ENCODE measurements at places on chromosomes 3 and 15.

DNA sequence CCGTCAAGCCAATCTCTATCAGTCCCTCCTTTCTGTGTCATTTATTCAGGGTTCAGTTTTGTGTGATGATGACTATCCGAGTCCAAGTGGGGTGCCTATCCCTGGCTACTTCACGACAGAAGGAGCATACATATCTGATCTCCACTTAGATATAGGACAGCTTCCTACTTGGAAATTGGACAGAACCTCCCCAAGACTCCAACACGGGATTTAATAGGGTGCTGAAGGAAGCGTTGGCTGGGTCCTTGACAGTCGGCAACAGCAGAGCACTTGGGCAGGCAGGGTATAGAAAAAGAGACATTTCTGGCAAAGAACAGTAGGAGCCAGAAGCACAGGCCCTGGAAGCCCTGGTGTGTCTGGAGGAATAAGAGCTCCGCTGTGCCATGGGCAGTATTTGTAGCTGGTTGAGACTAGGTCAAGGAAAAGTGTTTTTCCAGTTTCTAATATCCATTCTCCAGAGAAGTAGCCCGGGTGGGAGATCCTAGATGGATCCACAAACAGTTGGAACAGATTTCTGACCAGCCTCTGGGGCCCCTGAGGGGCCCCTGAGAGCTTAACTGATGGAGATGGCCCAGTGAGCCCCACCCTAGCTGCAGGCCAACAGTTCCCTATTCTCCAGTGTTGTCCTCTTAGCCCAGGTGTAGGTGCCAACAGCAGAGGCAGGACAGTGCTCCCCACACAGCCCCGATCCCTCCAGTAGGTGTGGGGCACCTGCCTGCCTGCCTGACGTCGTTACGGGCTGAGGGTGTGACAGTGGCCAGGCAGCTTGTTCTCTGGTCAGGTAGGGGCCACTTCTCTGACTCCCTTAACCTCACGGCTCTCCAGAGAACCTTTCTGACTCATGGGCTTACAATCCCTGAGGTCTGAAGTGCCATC is 130.8 kb downstream of the CHCHD6 start:
- DNase-seq = no peak

- DNase-seq = no peak
These were observed 1.3 kb downstream of the RPL14 start for GRCh38 chr3:40458473-40458872.

GRCh38 chr3:14990780-14991148 is 43.4 kb downstream of the NR2C2 start:
- no peak for DNase-seq

DNA sequence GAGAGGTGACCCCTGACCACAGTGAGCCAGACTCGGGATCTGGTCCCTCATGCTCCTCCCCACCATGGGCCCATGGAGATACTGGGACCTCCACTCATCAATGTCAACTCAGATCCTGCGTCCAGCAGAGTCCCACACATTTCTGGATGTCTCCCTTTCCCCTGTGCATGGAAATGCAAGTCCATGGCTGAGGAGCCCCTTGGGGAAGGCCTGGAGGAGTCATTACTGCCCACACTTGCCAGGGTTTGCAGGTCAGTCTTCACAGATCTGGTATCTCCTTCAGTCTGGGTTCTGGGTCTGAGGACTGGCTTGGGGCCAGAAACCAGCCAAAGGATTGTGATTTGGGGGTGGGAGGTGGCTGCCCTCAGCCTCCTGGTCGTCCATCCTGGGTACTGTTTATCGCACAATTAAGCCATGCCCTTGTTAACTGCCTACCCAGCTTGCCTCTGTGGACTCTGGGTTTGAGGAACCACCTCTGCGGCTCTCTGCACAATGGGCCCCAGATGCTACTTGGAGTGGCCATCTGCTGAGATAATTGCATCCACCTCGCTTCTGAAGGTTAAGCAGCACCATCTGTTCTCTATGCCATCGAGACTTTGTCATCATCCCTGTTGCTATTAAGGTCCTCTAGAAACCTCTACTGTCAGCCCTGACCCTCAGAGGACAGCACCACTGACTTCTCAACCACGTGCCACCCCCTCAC is 49.9 kb upstream of the KLF13 start:
- no peak for DNase-seq

- no peak for DNase-seq
These were observed 371.1 kb downstream of the CHL1 start for GRCh38 chr3:567488-568185.

GRCh38 chr3:136899622-136900158 is 37.7 kb downstream of the NCK1 start:
- DNase-seq = no peak

GRCh38 chr3:149605902-149606301 is 51.9 kb downstream of the WWTR1 start:
- peak; percentile 70 for DNase-seq

- peak; percentile 97 for DNase-seq
These were observed 17.6 kb downstream of the C15orf62 start for GRCh38 chr15:40787344-40787841.

DNA sequence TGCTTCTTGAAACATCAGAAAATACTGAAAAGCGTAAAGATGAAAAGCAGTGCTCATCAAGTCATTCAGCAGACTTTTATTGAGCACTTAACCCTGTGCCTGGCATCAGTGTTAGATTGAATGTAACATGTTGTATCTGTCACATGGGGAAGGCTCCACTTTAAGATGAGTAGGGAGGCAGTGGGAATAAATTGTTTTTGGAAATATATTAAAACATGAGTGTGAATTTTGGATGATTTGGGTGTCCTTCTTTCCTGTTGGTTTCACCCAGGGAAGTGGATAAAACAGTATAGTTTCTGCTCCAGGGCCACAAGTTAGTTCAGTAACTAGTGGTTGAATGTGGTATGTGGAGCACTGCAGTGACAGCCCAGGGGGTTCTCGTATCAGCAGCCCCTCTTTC is 301.4 kb upstream of the TPM1 start:
- no peak for DNase-seq

GRCh38 chr15:91468871-91469580 is 369.0 kb downstream of the SV2B start:
- DNase-seq = no peak

- no peak for DNase-seq
These were observed 86.4 kb upstream of the SLC4A7 start for GRCh38 chr3:27570421-27571106.

DNA sequence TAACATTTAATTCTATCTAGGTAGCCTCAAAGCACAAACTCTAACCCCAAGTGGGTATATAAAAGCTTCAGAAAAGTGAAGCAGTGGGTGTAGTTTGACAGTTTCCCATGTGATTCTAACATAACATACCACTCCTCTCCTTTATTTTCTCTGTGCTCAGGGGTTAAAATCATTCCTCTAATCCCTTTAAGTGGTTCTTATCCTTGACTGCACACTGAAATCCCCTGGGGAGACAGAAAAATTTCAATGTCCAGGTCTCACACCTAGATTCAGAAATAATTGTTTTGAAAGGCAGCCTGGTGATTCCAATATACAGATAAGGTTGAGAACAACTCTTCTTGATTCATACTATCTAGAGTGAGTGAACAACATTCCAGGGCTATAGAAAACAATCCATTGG is 986.4 kb downstream of the ROBO1 start:
- DNase-seq = no peak
